ENCODE measurements at places on chromosomes 11 and 22. TPM values are rescaled to one million over a fixed set of nuclear protein-coding genes. Genes with fewer than 3 reads are reported as not detected.

The OR2AG2 gene
- total RNA-seq: not detected

The HEPN1 gene
- total RNA-seq: not detected

The AIFM3 gene
- 7.3 TPM for total RNA-seq

The RASSF10 gene
- total RNA-seq: 9.6 TPM

The OR8G5 gene
- total RNA-seq: not detected

The VPREB1 gene
- total RNA-seq: not detected

The PDGFB gene
- total RNA-seq: 15.4 TPM

The TST gene
- total RNA-seq: 77.3 TPM

The POLA2 gene
- 11.0 TPM for total RNA-seq

The SEPTIN3 gene
- 1.0 TPM for total RNA-seq

The C11orf97 gene
- total RNA-seq: 0.31 TPM
